WERI-Rb-1 (cell line): ENCODE measurements at places on chromosomes 6 and 20.

DNA sequence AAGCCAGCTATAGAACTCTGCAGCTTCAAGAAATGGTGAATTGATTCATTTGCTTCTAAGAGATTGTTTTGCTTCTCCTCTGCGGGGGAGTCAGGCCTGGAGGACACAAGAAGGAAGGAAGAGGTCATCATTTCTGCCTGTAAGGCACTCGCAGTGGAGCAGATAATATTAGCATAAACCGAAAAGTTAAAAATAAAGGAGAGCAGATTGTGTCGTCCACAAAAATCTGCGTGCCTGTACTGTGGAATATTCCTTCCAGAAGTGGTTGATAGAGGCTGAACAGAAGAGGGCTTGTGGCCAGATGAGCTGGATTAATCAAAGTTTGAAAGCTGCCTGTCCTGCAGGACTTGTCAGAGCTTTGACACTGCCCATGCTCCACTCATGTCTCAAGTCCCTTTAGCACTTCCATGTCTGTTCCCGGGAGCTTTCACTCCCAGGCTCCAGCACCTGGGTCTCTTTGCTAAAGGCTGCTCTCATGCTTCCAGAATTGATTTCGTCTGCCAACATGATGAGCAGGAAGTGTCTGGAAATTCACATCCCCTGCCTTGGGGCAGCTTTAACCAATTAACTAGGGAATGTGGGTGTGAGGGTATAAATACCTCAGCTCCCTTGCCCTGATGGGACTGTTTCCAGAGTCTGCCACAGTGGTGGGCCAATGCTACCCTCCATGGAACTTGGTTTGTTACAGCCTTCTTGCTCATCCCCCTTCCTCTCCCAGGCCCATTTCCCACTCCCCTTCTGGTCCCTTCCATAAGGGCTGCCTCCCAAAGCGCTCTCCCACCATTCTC lies 65.1 kb upstream of the STX16 start:
- DNase-seq: no peak

DNA sequence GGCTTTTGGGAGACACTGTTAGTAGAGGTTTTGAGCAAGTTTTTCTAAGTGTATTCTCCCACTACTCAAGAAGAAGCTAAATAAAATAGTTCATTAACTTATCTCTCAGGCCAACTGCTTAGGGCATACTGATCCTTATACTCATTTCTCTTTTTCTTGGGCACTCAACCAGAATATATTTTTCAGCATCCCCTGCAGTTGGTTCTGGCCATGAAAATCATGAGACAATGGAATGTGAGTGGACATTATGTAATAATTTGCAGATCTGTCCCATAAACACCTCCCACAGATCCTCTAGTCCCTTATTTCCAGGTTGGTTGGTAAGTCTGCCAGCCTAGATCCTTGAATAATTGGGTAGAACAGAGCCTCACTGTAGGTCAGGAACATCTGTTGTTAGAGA lies 136.7 kb downstream of the AIG1 start:
- DNase-seq: no peak

GRCh38 chr6:131600716-131601115 lies 27.3 kb downstream of the MED23 start:
- DNase-seq: no peak

DNA sequence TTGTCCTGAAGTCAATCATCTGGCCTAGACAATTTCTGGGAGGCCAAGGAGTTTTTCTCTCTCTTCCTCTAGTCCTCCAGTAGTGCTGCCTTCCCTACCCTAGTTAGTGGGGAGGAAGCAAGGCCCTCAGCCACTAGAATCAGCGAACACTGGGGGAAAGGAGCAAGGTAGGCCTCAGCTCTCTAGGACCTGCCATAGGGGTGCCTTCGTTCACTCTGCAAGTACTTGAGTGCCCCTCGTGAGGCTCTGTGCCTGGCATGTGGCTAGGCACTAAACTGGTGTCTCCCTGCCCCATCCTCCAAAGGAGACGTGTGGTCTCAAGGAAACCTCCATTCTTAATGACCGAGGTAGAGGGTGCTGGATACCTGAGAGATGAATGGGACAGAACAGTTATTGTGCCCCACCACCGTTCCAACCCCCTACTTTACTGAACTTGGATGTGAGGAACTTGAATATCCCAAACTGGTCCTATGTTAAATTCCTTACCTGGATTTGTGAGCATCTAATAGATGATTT lies 1.1 kb downstream of the DEF6 start:
- DNase-seq: no peak

DNA sequence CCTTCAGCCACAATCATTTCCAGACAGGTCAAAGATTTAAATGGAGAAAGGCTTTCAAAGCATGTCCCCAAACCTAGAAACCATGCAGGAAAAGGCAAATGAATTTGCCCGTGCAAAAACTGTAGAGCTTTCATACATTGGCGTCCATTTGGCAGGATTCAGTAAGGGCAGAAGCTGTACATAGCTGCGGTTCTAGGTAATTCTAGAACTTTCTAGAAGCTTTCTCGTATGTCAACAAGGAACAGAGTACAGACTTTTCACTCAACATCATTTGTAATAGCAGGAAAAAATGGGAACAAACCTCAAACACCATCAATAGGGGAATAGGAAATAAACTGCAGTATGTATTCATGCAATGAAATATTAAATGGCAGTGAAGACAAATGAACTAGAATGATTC lies 11.1 kb upstream of the MAPK13 start:
- no peak for DNase-seq

- DNase-seq: no peak
Observed at GRCh38 chr6:22949967-22950366, 380.6 kb downstream of the HDGFL1 start.

- no peak for DNase-seq
Observed at GRCh38 chr6:5305968-5306626, 44.8 kb downstream of the FARS2 start.

- DNase-seq: no peak
Observed at GRCh38 chr20:44027343-44028002, 112.8 kb downstream of the TOX2 start.

DNA sequence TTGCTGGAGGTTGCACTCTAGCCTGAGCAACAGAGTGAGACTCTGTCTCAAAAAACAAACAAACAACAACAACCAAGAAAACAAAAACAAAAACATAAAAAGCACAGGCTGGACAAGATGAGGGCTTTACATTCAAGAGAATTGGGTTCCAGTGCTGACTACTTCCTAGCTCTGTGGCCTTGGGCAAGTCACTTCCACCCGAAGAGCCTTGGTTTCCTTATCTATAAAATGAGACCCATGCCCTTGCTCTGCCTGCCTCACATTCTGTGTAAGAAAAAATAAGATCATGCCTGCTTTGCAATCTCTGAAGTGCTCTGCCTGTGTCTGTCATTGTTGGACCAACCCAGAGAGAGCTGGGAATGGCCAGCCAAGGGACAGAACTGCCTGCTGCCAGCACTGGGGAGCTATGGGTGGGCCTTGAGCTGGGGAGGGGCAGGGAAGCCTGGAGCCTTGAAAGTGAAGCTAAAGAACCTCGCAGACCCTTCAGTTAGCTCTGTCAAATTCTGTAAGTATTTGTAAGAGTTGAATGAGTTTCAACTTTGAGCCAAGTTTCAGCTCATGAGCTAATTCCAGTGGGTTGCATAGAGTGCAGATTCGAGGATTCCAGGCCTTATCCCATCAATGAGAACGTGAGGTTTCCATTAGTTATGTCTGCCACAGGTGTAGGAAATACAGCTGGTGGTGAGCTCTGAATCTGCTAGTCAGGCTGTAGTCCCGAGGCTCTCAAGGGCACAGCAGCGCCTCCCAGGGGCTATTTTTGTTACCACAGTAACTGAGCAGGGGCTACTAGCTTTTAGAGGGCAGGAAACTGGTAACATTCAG lies 93.2 kb downstream of the DLGAP4 start:
- peak; percentile 86 for DNase-seq

GRCh38 chr20:44248410-44248759 lies 1.3 kb downstream of the GDAP1L1 start:
- no peak for DNase-seq

- no peak for DNase-seq
Observed at GRCh38 chr6:49252901-49253300, 210.2 kb downstream of the MMUT start.

DNA sequence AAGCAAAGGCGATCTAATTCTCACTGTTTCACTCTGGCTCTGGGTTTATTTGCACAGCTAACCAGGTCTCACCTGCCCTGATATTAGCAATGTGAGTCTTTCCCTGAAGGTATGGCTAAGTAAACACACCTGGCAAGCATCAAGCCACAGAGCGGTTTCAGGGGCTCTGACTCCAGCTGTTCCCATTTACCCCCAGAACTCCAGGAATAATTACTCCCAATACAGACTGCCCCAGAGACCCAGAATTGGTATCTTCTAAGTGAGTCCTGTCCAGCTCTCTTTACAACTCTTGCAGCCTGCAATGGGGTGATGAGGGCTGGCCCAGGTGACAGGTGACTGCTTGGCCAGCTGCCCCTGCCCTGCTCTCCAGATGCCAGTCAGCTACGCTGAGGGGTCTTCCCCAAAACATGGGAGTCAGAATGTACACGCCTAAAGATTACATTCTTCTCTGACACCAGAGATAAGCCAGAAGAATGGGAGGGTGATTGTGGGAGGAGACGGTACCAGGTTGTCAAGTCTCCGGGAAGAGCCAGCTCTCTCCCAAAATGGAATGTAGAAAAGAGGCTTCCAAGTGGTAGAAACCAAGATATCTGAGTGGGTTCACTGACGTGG lies 4.9 kb upstream of the LRRN4 start:
- no peak for DNase-seq

- DNase-seq: no peak
Observed at GRCh38 chr6:161439093-161439492, 165.2 kb upstream of the AGPAT4 start.

GRCh38 chr6:108115598-108116058 lies 41.1 kb upstream of the OSTM1 start:
- peak; percentile 61 for DNase-seq

DNA sequence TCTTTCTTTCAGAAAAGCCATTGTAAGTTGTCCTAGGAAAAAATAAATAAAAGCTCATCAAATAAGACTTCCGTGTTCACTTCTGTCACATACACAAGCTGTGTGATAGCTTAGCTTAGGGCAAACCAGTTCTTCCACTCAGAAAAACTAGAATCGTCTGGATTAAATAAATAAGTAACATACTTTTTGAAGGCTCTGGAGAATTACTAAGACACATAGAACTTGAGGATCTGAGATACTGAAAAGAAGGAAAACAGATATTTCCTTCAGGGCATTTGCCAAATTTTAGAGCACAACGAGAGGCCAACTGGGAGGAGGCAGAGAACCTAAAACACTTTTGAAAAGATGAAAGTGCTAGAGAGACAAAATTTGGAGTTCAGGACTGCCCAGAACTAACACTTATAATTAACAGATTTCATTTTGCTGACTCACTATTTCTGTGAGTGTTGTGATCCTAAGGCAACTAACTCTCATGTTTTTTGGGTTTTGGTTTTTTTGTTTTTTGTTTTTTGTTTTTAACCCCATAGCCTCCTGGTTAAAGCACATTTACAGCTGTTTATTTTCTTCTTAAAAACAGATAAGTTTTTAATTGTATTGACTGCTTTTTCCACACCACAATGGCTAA lies 38.7 kb upstream of the THEMIS start:
- DNase-seq: no peak

- peak; percentile 66 for DNase-seq
Observed at GRCh38 chr20:38067717-38068365, 34.3 kb downstream of the RPRD1B start.

DNA sequence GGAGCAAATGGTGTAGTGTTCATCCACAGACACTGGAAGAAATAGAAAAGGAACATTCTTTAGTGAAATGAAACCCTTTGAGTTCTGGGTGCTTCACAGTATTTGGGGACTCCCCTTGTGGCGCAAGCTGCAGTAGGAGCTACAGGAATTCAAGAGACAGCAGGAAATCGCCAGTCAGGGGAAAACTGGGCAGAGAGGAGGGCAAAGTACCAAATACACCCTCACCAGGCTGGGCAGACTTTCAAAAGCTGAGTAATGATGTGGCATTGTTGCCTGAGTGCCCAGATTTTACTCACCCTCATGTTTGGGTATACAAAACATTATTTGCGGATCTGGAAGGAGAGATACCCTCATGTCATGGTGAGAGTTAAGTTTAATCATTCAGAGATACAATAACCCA lies 97.9 kb downstream of the SOD2 start:
- no peak for DNase-seq

DNA sequence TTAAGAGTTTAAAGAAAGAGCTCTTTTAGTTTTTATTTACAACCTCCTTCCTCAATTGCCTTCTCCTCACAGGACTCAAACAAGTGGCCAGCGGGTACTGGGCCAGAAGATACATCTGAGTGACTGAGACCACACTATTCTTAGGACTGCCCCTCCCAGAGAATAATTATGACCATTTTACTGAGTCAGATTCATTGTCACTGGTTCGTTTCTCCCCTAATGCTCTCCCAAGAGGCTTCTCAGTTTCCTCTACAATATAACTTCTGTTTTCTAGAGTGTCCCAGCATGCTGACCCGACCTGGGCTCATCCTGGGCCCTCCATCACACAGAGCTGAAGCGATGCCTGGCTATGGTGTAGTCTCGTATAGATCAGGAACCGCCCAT lies 279.9 kb downstream of the CD83 start:
- no peak for DNase-seq

- DNase-seq: no peak
Observed at GRCh38 chr6:122984393-122984792, 11.6 kb upstream of the CLVS2 start.

- DNase-seq: no peak
Observed at GRCh38 chr6:32799740-32800139, 17.1 kb downstream of the HLA-DOB start.

DNA sequence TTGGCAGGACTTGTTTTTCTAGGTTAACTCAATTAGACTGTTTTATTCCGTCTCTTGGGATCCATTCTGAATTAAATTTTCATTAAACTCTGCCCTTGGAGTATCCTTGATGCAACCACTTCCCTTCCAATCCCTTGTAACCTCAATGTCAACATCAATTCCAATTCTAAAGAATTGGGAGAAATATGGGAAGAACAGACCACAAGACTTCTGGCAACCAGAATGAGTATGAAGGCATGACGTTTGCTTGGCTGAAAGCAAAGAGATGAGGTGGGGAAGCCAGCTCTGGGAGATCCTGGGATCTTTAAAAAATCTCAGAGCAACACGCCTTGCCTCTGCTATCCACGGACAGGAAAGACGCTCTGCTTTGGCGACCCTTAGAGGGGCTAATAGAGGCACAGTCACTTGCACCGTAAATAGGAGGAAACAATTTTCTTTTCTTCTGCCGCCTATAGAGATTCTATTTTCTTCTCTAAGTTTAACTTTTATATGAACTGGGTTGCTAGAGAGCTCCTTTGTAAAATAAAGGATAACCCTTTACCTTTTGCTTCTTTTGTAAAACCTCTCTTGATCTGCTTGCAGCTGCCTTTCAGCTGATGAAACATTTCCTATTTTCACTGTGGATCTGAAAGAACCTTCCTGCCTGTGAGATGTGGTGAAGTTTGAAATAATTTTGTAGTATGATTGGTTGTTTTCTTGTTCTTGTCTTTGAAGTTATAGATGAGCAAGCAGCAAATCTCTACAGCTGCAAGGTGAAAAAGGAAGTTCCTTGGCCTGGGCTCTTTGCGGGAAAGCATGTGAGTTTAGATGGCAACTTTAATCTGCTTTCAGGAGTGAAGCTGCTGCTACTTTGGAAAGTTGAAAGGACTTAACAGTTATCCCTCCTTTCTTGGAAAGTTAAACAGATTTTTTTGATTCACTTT lies at the start of gene ASIP:
ASIP (plus strand) TSS at position 731 of the 923 bp plus-strand sequence. CDS start 18,952 bp downstream, outside the sequence.
- no peak for DNase-seq

- no peak for DNase-seq
Observed at GRCh38 chr6:137820425-137820824, 46.6 kb upstream of the TNFAIP3 start.

- no peak for DNase-seq
Observed at GRCh38 chr20:10513061-10513460, 78.0 kb downstream of the SLX4IP start.

GRCh38 chr6:24229696-24230405 lies 103.8 kb downstream of the NRSN1 start:
- no peak for DNase-seq

GRCh38 chr6:31581434-31582229 lies 592 bp downstream of the LTB start:
- DNase-seq: no peak
